ENCODE measurements at places on chromosomes 7 and 10.

- no peak for DNase-seq
These were observed 94.1 kb downstream of the SORCS3 start for GRCh38 chr10:104735036-104735756.

- no peak for DNase-seq
These were observed 19.6 kb downstream of the MPP7 start for GRCh38 chr10:28283251-28283650.

- no peak for DNase-seq
These were observed 6.6 kb upstream of the PDLIM1 start for GRCh38 chr10:95297402-95297801.

- DNase-seq: no peak
These were observed 76.3 kb upstream of the MGMT start for GRCh38 chr10:129390726-129391125.

GRCh38 chr10:28355376-28355775 lies 52.5 kb upstream of the MPP7 start:
- no peak for DNase-seq

DNA sequence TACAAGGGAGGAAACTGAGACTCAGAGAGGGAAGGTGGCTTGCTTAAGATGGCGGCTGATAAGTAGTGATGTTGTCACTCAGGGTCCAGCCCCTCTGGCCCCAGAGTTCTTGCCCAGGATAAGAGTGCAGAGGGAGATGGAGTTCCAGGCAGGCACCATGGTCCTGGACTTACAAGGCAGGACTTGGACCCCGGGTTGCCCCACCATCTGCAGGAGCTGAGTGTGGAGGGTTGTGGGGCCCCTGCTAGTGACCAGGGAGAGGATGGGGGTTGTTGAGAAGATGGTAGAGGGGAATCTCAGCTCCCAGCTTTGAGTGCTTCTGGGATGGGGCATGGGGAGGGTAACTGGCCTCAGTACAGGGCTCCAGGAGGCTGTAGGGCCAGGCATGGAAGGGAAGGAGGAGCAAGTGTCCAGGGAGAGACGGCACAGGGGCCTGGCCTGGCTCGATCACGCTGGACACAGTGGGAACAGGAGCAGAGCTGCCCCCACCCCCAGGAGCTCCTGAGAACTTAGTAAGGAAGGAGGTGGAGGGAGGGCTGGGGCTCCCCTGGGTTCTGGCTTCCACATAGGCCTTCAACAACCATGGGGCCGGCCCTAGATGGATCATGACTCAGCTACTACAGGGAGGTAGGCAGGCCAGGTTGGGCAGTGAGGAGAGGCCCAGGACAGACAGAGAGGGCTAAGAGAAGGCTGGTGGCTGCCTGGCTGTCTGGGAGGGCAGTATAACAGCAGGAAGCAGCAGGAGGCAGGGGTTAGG lies 28.2 kb downstream of the PPIF start:
- peak; percentile 43 for DNase-seq

- DNase-seq: no peak
These were observed 146.5 kb downstream of the SEC23IP start for GRCh38 chr10:120039046-120039445.

GRCh38 chr7:85734823-85735222 lies 548.0 kb upstream of the SEMA3D start:
- DNase-seq: no peak

GRCh38 chr7:149527414-149527813 lies 29.8 kb upstream of the ZNF746 start:
- no peak for DNase-seq

GRCh38 chr7:18320971-18321567 lies 174.5 kb upstream of the HDAC9 start:
- peak; percentile 52 for DNase-seq

DNA sequence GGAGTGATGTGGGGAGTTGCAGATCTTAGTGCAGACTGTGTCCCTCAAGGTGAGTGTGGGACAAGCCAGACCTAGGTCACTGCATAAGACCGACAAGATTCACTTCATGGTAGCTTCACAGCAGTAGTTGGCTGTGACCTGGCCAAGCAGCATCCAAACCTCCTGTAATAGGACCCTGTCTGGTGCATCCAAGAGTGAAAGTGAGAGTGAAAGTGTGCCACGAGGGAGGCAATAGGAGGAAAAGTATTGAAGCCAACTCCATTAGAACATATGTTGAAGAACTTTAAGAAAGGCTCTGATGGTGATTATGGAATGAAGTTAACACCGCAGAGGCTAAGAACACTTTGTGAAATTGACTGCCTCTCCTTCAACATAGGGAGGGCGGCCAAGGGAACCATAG lies 7.8 kb upstream of the ZNF33B start:
- no peak for DNase-seq

DNA sequence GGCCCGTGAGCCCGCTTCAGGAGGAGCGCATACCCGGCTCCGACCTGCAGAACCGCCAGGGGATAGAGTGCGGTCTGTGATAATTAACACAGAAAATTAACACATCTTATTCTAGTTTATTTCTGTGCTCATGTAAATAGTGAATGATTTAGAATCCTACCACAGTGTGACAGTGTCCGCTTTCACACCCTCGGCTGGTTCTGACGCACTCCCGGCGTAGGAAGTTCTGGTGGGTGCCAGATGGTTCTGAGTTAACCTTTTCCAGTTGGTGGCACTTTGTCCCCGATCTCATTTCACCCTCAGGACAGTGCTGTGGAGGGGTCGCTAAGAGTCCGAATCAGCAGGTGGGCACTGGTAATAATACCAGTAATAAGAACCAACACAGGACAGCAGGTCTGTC lies 28.3 kb upstream of the FXYD4 start:
- no peak for DNase-seq

GRCh38 chr7:157499121-157499834 lies 162.5 kb downstream of the DNAJB6 start:
- DNase-seq: no peak

GRCh38 chr10:85612833-85613232 lies 753.8 kb downstream of the GRID1 start:
- DNase-seq: no peak

GRCh38 chr7:70704831-70705346 lies 427.1 kb upstream of the GALNT17 start:
- DNase-seq: no peak

DNA sequence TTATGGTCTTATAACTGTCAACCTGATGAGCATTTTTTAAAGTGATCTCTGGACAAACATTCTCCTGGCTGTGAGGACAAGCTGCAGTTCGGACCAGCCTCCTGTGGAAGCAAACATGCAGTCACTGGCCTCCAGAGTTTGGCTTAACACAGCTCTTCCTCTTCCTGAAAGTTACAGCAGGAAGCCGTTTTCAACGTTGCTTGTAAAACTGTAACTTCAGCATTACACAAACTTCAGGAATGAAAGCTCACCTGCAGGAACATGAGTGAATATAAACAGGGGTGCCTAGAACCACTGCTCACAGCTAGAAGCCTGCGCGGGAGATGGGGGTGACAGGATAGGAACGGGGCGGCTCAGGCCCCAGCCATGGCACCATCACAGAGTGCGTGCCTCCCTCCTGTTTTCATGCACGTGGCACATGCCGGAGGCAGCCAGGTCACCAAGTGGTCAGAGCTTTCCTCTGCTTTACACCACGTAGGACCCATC lies 292.9 kb upstream of the PITRM1 start:
- no peak for DNase-seq

GRCh38 chr10:97468162-97468561 lies 22.2 kb downstream of the ZDHHC16 start:
- DNase-seq: no peak

DNA sequence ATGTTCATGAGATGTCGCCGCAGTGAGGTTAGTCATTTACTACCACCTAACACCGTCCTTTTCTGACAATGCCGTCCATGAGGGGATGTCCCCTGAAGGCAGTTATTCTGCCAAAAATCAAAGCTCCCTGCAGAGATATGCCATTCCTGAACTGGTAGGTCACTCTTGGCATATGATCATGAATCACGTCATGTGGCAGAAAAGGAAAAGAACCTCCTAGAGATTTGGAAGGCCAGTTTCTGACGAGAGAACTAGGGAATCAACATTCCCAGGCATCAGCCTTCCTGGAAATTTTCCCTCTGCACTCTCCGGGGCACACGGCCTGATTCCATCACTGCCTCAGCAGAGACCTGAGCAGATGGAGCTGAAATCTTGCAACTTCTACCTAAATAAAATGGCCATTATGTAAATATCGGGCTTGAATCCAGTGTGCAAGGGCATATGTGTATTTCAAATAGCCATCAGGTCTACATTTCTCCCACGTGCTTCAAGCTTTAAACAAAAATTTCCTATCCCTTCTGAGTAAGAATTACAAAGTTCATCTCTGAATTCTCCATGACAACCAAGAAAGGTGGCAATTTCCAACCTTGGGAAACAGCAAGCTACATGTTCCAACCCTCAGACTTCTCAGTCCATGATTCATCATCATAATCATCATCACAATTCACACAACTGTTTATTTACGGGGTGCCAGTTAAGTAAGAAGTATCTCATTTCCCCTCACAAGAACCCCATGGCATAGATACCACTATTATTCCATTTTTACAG lies 46.5 kb downstream of the AMPH start:
- no peak for DNase-seq

- no peak for DNase-seq
These were observed 199.1 kb downstream of the GLRX3 start for GRCh38 chr10:130335336-130335735.

- no peak for DNase-seq
These were observed 56.4 kb downstream of the ESYT2 start for GRCh38 chr7:158772916-158773315.

DNA sequence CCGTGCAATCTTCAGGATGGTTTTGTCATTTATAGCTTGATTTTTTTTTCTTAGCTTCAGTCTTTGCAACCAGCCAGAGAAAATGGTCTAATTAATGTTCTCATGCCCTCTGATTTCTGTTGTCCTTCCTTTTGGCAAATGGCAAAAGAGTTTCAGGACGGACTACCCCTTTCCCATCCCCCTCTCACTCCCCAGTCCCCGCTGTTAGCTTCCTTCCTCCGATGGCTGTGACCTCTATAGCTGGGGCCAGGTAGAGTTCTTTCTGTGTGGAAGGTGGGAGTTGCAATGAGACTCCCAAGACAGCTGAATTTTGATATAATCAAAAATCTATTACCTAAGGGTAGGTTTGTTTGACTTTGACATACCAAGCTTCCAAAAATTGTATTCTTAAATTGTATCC lies 362.0 kb downstream of the PAXIP1 start:
- no peak for DNase-seq

- DNase-seq: peak; percentile 58
These were observed 2.0 kb downstream of the HOXA11 start for GRCh38 chr7:27182861-27183681.

GRCh38 chr7:132078891-132079735 lies 497.2 kb downstream of the PLXNA4 start:
- peak; percentile 29 for DNase-seq

DNA sequence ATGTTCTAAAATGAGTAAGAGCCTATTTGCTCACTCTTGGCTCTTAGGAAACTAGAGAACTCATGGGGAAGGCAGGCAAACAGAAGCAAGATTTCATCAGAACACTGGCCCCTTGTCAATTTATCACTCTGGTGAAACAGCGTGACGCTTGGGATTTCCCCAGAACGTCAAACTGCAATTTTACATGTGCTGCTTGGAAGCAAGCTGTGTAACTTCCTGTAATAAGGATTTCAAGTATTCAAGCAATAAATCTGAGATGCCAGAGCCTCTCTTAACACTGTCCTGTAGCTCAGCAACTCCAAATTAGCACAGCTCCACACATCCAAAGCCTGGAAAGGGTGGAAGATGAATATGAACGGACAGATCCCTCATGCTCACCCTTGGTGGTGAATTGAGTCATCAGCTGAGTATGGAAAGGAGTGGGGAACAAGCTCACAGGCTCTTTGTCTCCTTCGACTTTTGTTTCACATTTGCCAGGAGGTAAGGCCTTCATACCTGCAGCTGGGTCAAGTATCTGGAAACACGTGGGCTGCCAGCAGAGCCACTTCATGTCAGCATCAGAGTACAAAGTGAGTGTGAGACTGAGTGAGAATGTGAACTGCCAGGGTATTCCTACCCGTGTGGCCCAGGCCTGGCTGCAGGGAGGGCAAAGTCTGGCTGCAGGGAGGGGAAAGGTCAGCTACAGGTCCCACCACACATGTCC lies 140.4 kb upstream of the NAMPT start:
- peak; percentile 100 for DNase-seq

DNA sequence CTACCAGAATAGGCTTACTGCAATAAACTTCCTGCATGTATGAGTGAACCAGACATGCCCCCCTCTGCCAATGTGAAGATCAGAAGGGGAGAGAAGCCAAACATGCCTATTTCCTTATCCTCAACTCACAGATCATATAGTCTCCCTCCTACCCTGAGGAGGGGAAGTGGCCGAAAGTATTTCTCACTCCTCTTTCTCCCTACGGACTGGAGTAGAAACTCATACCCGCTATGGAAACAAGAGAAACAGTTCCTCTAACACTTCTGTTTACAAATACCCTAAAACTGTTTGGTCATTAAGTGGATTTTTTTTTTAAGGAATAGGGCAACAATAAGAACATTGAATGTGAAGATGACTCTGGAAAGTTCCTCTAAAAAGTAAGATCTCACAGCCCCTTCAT lies 31.4 kb downstream of the CCNJ start:
- no peak for DNase-seq

GRCh38 chr7:17968791-17969715 lies 28.8 kb upstream of the SNX13 start:
- peak; percentile 21 for DNase-seq

DNA sequence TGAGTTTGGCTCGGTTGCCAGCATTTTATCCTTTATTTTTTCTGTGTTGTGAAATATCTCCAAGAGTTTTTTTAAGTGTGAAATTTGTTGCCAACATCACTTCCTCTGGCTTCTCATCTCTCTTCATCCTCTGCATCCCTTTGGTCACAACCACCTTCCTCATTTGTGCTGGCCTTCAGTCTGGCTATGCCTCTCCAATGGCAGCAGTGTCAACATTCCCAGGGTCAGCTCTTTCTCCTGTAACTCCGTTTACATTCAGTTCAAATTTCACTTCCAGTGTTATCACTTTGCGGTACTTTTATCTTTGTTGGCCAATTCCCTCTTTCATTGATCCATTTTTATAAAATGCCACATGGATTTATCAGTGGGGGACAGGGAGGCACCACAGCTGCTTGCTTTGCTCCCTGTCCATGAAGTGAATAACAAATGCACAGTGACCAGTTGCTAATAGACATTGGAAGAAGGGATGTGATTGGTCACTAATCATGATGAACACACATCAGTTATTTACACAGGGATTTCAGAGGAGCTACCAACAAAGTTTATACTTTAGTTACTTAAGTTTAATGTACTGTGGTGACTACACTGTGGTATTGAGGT lies 311.4 kb upstream of the LRGUK start:
- DNase-seq: peak; percentile 35

- peak; percentile 64 for DNase-seq
These were observed 25.2 kb upstream of the OPTN start for GRCh38 chr10:13074563-13075451.
